ENCODE measurements at places on chromosomes 6 and 20.

GRCh38 chr6:113464960-113465359 lies 392.2 kb upstream of the MARCKS start:
- DNase-seq: no peak

DNA sequence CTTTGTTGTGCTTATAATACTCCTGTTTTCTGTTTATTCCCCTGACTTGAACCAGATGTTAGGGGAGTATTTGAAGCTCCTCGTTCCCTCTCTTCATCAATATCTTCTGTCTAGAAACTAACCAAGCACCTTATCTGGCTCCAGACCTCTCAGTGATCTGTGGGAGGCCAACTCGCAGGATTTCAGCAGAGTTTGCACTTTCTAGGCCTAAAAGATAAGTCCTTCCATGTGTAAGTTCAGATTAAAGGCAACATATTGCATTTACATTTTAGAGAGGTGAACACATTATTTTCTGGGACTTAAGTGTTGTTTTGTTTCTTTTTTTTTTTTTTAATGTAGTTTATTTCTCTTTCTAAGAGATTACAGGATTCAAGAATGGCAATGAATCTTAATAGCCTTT lies 139.4 kb upstream of the AKAP12 start:
- DNase-seq: no peak

DNA sequence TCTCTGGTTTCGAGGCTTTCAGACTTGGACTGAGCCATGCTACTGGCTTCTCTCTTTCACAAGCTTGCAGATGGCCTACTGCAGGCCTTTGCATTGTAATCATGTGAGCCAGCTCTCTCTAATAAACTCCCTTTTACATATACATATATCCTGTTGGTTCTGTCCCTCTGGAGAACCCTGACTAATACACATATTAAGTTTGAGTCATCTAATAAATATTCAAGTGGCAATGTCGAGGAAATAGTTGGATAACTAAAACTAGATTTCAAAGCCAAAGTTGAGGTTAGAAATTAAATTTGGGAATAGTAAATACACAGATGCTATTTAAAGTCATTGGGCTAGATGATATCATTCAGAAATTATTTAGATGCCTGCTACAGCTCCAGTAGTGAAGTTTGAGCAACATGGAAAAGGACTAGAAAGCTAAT lies 1343.4 kb downstream of the GRIK2 start:
- no peak for DNase-seq

- DNase-seq: no peak
These were observed 477 bp upstream of the PROCR start for GRCh38 chr20:35171438-35171752.

DNA sequence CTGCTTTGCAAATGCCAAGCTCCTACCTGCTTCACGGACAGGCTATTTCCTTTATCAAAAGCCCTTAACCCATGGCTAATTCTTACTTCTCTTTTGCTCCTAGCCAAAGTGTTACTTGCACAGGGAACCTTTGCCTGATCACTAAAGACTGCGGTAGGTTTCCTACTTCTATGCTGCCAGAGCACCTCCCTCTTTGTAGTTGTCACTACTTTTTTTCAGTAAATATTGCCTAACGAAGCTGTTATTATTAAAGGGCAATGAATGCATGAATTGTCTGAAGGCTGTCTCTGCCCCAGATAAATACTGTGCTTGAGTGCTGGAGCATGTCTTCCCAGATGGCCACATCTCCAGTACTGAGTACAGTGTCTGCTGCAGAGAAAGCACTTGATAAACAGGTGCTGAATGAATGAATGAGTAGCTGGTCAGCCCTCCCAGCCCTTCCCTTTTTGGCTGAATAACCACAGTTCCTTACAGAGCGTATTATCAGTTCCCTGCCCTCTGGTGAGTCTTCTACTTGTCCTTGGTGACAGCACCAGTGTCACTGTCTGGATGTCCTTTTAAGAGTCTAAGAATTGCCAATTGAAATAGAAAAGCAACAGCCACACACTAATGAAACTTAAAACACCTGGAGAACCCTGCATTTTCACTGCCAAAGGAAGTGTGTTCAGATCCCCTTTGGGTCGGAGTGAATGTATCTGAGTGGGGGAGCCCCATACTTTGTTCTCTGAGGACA lies 73.6 kb upstream of the TRAF3IP2 start:
- no peak for DNase-seq

- DNase-seq: no peak
These were observed 591 bp downstream of the VWA7 start for GRCh38 chr6:31776485-31776988.

Data from hindlimb muscle (tissue), 1 donor.